ENCODE measurements at places on chromosomes 3 and 15.
A peak's percentile ranks its signal among the peaks of the same experiment; 100 is the strongest.

DNA sequence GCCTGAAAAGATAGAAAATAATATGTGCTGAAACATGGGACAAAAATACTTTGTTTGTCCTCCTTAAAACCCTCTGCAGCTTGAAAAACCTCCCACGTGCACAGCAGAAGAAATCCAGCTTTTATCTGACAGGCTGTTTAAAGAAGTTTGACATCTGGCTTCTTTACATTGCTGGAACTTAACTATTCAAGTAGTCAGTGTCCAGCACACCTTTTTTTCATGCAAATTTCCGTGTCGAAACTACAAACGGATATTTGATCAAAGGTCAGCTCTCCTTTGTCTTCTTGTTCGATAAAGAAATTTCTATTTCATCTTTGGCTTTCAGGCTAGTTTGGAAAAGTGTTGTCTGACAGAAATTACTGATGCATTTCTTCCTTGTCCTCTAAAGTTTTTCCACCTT, 66.8 kb upstream of the KBTBD8 start:
- DNase-seq = no peak

- no peak for DNase-seq
These were observed 180.6 kb downstream of the OSBPL10 start for GRCh38 chr3:31800436-31800835.

GRCh38 chr3:64255741-64256340, 30.6 kb upstream of the PRICKLE2 start:
- DNase-seq = no peak

DNA sequence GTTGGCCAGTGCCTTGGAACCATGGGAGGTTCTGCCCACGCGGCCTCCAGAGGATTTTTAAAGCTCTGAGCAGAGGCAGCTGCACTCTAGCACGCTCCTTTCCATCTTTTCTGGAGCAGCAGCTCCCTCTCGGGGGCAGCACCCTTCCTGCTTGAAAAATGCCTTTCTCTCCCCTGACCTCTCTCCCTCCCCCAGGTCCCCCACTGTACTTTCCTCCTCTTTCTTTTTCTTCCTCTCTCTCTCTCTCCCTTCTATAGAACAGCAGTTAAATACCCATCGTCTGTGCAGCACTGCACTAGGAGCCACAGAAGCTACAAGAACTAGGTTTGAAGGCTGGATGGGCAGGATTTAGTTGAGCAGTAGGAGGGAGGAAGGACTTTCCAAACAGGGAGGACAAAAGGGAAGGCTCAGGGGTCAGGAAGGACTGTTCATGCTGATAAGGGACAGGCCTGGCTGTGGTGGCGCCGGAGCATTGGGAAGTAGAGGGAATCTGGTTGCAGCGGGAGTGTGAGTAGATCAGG, 4.4 kb downstream of the ALPK3 start:
- DNase-seq = no peak

DNA sequence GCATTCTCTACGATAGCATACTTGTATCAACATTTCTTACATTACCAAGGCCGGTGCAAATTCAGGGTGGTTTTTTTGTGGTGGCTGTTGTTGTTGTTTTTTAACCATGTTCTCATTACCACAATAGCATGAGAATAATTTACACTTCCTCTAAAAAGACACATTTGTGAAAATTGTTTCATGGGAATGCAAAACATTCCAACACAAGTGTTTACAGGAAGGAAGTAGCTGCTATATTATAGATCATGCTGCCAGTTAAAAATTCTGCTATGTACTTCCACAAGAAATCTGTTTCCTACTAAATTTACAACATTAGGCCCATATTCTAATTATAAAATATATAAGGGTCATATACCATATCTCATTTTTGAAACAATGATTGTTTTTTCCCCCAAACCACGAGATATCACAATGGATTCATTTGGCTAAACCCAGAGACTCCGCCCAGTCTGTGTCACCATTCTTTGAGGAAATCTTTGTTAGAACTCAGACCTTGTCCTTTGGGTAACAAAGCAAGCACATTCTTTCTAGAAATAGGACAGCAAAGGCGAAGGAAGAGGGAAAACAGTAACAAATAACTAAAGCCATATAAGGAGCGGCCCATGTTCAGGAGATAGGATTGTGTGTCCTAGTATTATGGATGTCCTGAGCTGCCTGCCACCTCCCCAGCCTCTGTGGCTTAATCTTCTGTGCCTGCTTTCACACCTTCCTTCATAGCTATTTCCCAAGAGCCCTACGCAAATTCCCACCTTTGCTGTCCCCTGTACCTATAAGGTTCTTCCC, 60.1 kb downstream of the UACA start:
- no peak for DNase-seq

- no peak for DNase-seq
These were observed 103.4 kb upstream of the HACD2 start for GRCh38 chr3:123688241-123688747.

DNA sequence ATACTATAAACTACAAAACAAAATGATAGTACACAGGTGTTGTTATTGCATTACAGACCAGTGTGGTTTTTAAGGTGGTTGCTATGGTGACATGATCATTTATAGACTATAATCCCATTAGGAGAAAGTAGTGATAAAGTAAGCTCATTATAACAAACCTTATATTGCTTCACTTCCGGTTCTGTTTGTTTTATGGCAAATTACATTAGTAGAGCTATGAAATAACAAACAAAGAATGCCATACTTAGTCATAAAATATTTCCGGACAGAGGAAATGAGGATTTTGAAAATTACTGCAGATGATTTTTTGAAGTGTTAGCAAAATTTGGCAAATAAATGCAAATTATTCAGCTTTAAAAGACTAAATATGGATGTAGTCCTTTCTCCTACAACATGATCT, 640.4 kb upstream of the ARPP21 start:
- no peak for DNase-seq

- DNase-seq = no peak
These were observed 66.3 kb downstream of the RTP4 start for GRCh38 chr3:187434524-187434923.

DNA sequence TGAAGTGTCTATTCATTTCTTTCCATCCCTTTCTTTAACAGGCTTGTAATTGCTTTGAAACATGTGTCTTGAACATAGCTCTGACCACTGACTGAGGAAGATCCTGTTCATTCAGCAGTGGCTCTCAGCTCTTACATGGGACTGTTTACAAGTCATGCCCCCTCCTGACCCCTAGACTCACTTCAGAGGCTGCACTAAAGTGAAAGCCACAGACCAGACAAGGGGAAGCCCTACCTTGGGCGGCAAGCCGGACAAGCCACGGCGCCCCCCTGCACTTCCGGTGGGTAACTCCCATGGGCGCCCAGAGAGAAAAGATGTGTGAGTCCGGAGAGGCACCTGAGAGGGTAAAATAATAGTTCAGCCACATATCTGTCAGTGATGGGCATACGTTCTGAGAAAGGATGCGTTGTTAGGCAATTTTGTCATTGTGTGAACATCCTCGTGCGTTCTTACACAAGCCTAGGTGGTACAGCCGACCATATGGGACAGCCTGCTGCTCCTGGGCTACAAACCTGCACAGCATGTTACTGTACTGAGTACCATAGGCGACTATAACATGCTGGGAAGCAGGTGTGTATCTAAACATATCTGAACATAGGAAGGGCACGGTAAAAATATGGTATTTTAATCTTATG, 116.2 kb downstream of the CHSY1 start:
- peak; percentile 62 for DNase-seq

DNA sequence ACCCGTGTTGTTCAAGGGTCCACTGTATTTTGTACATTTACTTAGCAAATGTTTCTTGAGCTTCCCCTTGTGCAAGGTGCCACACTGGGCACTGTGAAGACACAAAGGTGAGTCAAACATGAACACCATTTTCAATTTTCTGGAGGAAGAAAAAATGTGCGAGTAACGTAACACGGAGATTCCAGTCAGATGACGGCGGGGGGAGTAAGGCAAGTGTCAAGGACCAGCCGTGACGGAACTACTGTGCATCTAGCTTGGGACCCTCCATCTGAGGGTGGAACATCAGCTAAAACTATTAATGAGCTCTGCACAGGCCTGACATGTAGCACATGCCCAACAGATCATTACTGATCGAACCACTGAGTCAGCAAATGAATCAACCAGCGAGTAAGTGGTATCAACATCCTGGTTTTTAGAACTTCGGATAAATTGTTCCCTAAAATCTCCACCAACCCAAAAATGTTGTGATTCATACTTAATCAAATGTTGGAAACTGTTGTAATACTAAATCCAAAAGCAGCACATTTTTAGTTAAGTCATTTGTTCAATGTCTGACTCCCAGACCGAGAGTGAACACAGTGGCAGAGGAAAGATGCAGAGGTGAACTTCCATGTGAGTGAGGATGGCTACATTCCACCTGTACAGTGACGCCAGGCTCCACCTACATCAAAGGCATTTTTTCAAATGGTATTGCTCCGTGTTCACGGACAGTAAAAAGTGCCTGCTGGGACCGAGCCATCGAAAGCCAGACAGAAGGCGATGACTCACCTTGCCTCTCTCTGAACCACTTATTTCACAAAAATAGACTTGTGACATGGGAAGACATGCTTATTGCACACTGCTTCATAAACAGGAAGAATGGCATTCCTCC, 172.2 kb downstream of the ATP10A start:
- DNase-seq = no peak

DNA sequence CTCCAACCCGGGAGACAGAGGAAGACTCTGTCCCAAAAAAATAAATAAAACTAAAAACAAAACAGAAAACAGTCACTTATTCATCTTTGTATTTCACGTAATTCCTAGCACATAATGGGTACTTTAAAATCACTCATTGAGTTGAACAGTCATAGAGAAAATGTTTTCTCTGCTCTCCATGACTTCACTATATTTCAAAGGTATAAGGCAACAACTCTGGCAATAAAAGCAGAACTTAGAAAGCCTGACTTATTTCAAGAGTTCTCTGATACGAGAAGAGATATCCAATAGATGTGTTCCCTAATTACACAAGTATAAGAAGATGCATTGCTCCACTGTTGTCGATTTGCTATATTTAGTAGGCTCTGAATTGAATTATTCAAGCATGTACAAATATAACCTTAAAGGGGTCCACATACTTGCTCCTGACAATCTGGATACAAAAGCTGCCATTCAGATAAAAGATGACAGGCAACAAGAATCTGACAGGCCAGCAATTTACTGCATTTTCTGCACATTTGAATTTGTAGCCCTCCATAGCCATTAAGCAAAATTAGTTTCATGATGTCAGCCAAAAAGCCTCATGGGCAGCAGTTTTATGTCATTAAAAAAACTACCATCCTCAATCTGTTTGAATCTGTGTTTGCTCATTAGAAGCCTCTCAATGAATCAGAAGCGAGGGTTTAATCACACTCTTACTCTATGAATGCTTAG, 47.9 kb downstream of the PEAK1 start:
- no peak for DNase-seq

GRCh38 chr15:96497951-96498350, 167.5 kb downstream of the NR2F2 start:
- no peak for DNase-seq

GRCh38 chr3:126291537-126291936, 65.7 kb downstream of the KLF15 start:
- DNase-seq = no peak

DNA sequence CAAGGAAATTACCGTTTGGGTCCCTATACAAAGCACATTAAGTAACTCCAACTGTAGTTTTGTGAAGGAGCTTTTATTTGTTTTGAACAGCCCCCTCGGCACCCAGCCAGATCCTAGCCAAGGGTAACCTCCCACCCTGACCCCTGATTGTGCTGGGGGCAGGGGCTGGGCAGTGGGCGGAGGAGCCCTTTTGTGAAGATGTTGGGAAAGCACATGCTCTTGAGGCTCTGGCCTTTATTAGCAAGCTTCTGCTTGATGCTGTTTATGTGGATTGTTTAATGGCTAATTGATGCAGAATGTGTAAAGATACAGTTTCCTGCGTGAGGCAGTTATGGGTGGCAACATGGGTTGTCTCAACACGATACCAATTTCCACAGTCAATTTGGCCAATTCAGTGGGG, 136.5 kb downstream of the MAP2K5 start:
- no peak for DNase-seq

DNA sequence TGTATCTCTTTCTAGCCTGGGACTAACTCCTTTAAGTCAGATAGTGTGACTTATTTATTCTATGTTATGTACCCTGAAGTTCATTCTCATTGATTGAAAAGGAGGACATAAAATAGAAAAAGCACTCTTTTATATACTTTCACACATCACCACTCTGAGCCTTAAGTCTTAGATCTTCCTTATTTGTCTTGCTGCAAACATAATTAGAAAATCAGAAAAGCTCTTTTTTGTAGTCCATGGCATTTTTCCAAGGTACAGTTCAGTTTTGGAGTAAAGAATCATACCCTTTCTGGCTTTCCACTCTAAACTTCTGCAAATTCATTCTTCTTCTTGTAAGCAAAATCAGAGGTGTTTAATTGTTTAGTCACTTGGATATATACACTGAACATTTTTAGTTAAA, 75.5 kb downstream of the AKAP13 start:
- DNase-seq = no peak

DNA sequence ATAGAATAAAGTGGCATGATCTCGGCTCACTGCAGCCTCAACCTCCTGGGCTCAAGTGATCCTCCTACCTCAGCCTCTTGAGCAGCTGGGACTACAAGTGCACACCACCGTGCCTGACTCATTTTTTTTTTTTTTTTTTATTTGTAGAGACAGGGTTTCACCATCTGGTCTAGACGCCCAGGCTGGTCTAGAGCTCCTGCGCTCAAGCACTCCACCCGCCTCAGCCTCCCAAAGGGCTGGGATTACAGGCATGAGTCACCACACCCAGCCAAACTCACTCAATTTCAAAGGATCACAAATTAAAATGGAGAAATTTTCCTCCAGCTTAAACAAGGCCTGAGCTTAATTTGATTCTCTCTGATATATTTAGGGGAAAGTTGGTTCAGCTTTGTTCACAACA, 27.3 kb upstream of the NMB start:
- no peak for DNase-seq

DNA sequence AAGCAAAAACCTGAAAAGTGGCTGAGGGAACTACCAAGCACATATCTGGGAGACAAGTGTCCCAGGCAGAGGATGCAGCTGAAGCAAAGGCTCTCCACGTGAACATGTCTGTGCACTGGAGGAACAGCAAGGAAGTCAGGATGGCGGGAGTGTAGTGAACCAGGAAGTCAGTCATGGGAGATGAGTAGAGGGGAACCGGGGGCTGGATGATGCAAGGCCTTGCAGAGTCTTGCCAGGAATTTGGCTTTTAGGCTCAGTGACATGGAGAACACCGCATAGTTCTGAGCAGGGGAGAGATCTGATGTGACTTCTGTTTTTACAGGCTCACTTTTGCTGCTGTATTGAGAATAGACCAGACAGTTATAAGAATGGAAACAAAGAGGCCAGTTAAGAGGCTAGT, 19.0 kb downstream of the C2CD4A start:
- DNase-seq = no peak

DNA sequence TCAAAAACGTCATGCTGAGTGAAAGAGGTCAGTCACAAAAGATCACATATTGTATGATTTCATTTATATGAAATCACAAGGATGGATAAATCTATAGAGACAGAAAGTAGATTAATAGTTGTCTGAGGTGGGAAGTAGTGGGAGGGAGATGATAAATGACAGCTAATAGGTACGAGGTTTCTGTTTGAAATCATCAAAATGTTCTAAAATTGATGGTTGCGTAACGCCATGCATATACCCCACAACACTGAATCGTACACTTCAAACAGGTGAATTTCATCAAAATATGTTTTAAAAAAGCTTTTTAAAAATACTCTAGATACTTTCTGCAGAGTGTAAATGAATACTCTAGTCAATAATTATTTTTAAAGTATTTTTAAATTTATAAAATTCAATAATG, 303.0 kb upstream of the STAC start:
- DNase-seq = no peak
